Stimulated activated CD4-positive, alpha-beta T cell treated with anti-CD3 and anti-CD28 coated beads, Interleukin-15, amount 100 ng/mL, for 1 hour (primary cell): ENCODE measurements at places on chromosomes 4 and X.

GRCh38 chr4:126364311-126364911 is 1049.7 kb downstream of the FAT4 start:
- no peak for DNase-seq

DNA sequence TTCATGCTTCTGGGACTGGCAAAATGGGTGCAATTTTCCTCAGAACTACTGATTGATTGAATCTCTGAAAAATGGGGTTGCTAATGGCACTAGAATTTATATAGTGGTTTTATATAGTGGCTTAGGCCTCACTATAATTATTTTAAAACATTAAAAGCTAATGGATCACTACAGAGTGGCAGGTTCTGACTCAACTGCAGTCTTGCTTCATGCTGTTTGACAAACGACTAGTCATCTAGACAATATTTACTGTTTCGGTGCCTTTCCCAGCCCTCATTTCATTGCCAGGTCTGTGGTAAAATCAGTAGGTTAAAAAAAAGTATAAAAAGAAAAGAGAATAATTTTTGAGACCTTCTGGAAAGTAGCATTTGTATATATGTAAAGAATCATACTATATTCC is 352.8 kb upstream of the ATOH1 start:
- DNase-seq, result no peak

- no peak for DNase-seq
Observed at GRCh38 chr4:153273751-153274150, 69.5 kb downstream of the TRIM2 start.

DNA sequence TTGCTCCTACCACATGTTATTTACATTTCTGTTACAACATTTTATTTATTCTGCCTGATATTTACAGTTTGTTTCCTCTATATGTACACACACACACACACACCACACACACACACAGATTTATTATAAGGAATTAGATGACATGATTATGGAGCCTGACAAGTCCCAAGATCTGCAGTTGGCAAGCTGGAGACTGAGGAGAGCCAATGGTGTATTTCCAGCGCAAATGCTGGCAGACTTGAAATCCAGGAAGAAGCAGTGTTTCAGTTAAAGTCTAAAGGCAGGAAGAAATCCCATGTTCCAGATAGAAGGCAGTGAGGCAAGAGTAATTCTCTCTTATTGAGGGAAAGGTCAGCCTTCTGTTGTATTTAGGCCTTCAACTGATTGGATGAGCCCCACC is 1.8 kb upstream of the KLHL4 start:
- no peak for DNase-seq

- no peak for DNase-seq
Observed at GRCh38 chrX:69262036-69262936, 97.0 kb upstream of the PJA1 start.

DNA sequence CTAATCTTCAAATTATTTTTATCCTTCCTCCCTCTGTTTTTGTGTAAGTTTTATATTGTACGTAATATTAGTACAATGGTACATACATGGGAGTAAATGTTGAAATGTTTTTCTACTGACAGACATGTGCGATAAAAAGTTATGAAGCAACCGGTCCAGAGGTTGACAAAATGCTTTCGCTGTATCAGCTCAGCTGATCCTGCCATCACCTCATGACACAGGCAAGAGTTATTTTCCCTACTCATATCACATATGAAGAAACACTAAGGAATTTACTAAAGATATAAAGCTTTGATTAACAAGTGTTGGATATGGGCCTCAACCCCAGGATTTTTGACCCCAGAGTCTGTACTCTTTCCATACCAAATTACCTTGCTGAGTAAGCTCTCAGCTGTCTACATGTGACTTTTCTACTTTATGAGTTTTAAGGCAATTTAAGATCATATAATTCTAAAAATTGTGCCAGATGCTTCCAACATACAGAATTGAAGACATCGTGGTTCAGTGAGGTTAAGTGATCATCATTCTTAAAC is 50.0 kb downstream of the CLCN5 start:
- DNase-seq, result no peak

DNA sequence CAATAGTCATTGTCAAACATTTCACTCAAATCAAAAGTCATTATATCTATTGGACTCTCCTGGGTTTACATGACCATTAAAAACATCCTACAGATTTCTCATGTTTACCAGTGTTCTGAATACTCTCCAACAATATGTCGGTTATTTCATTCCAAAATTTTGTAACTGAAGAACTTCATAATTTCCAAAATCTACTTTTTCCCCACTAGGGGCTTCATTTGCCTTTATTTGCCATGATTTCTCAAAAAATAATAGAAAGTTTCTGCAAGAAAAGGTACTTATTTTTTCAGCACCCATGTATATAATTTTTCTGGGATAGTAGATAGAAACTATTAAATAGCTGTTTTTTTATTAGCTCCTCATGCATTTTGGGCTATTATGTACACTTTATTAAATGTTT is 49.0 kb downstream of the PRDM5 start:
- DNase-seq, result no peak

DNA sequence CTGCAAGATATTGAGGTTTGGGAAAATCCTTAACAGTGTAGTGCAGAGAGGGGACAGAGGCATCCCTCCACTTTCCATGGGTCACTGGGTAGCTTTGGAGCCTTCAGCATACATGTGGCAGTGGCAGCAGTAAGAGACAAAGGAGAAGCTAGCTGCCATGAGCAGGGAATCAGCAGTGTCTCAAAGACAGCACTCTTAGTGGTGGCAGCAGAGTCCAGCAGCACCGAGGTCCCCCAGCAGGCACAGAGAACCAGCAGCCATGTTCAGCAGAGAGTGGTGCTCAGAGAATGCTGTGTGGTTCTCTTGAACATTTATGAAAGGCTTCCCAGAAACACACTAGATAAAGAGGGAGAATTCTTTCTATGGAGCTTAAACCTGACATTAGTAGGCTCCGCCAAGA is 308.5 kb downstream of the CENPC start:
- DNase-seq, result no peak

DNA sequence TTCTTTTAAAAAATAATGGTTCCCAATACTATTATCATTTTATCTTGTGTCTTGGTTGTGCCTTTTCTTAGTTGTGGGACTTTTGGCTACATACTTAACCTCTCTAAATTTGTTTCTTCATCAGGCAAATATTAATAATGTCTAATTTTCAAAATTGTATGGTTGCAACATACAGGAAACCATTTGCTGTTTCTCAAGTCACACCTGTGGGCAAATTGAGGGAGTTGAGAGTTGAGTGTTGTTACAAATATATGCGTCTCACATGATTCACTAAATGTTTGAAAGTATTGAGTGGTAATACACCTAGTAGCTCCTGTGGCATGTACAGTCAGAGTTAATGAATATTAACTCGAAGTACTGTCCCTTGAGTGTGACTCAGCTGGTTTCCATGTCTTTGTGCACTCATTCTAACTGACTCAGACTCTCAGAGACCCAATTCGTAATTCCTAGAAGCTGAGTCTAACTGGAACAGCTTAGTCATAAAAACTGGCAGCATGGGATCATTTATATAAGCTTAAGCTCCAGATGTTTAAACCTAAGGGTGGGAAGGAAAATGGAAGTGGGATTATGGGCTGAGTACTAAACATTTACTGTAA is 802.4 kb downstream of the TRIML1 start:
- DNase-seq, result no peak

DNA sequence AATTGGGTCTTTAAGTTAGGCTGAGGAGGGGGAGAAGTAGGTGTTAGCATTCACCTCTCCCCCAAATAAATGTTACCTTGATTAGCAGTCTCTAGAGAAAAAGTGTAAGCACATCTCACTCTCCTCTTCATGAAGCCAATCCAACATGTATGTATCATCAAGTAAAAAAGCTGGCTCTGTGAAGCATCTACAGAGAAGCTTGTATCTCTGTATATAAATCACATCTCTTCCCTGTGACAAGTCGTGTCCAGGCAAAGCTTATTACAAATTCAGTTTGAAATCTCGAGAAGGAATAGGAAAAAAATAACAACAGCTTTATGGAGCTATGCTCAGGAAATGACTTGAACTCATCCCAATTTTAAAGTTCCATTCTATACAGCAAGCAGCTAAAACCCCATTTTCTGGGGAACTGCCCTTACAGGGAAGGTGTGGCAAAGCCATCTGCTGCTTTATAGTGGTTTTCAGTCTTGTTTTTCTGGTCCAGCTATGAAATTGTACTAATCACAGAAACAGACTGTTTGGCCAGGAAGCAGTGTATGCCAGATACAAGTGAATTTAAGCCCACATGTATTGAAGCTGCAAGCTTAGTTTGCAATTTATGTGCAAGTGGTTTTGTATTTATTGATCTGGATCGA is 313.3 kb upstream of the NOCT start:
- DNase-seq, result no peak
